Ammon's horn (tissue), 1 donor: ENCODE measurements at places on chromosomes 2 and 18.

DNA sequence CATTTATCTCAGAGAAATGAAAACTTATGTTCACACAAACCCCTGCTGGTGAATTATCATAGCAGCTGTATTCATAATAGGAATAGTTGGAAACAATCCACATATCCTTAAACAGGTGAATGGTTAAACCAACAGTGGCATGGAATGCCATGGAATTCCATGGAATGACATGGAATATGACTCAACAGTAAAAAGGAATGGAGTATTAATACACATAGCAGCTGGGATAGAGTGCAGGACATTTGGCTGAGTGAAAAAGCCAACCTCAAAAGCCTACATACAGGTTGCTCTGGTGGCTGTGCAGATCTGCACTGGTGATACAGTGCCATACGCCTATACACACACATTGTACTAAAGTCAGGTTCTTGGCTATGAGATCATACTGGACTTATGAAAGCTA lies 69.5 kb downstream of the FAM168B start:
- no peak for DNase-seq

- no peak for DNase-seq
These were observed 29.5 kb upstream of the SAP130 start for GRCh38 chr2:128057334-128057733.

GRCh38 chr18:54206447-54206846 lies 18.0 kb downstream of the MBD2 start:
- no peak for DNase-seq

- peak; percentile 82 for DNase-seq
These were observed 75.7 kb downstream of the MBOAT2 start for GRCh38 chr2:8927510-8928455.

- DNase-seq: no peak
These were observed 14.9 kb downstream of the PIKFYVE start for GRCh38 chr2:208280933-208281332.

- no peak for DNase-seq
These were observed 54.9 kb downstream of the MAPRE2 start for GRCh38 chr18:35095983-35096676.

GRCh38 chr2:26312471-26312870 lies 33.5 kb upstream of the SELENOI start:
- no peak for DNase-seq

- DNase-seq: no peak
These were observed 106.8 kb downstream of the PARD3B start for GRCh38 chr2:204652063-204652462.
